A172 (cell line): ENCODE measurements at places on chromosomes 7 and 10.

- no peak for DNase-seq
These were observed 71.5 kb downstream of the PARP12 start for GRCh38 chr7:139991269-139991666.

DNA sequence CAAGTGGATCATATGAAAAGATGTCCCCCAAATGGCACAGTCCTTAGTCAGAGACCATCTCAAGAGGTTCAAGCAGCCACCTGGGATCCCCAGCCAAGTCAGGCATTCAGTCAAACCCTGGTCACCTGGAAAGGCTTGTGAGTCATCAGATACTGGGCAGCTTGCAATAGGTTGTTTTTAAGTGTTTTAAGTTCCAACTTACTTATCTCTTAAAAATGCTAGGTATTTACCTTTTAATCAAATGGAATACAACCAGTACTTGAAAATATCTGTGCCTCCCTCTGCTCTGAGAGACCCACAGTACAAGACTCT lies 262.2 kb downstream of the WDR11 start:
- DNase-seq, result no peak

DNA sequence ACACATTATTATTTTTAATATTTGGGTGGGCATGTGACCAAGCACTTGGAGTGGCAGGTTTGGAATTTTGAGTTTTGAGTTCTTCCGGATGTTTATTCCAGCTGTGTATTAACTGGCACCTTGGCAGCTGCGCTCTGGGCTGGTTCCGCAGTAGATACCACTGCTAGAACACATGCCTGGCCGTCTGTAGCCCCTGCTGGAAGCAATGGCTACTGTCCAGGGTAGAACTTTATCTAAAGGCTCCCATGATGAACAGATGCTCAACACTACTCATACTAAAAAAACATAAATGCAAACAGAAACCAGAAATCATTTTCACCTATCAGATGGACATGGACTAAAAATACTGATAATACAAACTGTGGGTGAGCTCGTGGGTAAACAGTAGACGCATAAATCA lies 19.4 kb upstream of the SH3PXD2A start:
- no peak for DNase-seq

DNA sequence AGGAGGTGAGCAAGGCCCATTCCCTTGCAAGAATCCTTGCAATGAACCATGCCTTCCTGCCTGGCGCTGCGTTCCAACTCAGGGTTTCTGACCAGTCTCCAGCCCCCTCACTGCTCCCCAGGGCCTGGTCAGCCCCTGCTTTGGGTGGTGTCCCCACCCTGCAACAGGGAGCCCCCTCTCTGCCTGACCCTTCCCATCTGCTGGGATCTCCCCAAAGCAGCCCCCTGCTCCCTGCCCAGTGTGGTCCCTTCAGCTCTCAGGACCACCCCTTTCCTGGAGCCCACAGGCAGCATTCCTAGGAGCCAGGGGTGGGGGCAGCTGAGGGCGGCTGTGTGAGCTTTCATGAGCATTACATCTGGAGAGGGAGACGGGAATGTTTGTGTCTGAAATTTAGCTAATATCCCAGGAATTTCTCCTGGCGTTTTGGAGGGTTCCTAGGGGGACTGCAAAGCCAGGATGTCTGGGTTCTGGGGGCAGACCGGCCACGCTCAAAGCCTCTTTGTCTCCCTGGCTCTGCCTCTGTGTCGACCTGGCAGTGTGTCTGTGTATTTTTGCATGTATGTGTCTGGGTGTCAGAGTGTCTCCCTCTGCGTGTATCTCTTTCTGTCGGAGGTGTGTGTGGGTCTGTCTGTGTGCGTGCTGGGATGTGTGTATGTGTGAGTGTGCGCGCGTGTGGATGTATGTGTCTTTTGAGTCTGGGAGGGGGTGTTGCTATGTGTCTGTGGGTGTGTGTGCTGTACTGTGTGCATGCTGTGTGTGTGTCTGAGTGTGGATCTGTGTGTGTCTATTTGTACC lies 300.5 kb upstream of the ZMIZ1 start:
- no peak for DNase-seq

DNA sequence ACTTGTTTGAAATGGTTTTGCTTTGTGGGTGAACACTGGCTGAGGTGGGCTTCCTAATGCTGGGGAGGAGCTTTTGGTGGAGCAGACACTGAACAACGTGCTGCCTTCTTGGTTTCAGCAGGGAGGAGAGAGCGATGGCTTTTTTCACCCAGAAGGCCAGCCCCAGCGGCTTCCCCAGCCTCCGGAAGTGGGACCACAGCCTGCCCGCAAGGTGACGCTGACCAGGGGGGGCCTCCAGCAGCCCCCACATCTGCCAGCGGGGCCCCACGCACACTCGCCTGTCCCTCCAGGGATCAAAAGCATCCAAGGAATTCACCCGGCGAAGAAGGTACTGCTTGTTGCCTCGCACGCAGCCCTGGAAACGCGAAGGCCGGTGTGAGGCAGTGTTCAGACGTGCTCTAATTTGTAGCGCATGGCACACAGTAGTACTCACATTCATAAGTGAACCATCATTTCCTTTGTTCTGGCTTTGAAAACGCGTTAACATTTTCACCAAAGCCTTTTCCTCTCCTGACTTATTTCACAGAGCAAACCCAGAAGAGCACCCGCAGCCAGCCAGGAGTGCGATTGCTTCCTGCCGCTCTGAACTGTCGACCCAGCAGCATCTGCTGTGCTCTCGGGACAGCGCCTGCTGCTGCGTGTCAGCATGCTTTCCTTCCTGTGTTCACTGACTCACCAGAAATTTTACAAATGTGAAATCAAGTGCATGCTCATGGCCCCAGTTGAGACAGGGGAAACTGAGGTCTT lies 48.4 kb downstream of the SHH start:
- DNase-seq, result no peak

GRCh38 chr10:44714451-44714850 lies 196.7 kb upstream of the TMEM72 start:
- no peak for DNase-seq

GRCh38 chr7:94561841-94562514 lies 52.4 kb downstream of the CASD1 start:
- peak; percentile 74 for DNase-seq

DNA sequence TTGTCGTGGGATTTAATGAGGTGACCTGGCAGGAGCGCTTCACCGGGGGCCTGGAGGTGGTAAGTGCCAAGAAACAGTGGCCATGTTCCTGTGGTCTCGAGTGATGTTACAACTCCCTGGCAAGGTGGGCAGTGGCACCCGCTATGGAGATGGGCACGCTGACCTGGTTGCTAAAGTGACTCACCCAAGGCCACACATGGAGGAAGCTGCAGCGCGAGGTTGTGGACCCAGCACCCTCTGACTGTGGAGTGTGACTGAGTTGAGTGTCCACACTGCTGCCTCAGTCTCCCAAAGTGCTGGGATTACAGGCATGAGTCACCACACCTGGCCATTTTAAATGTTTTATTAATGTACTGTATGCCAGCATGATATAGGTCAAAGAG lies 73.2 kb downstream of the RGS10 start:
- no peak for DNase-seq

GRCh38 chr7:44150466-44150832 lies 9.3 kb upstream of the MYL7 start:
- peak; percentile 66 for DNase-seq

DNA sequence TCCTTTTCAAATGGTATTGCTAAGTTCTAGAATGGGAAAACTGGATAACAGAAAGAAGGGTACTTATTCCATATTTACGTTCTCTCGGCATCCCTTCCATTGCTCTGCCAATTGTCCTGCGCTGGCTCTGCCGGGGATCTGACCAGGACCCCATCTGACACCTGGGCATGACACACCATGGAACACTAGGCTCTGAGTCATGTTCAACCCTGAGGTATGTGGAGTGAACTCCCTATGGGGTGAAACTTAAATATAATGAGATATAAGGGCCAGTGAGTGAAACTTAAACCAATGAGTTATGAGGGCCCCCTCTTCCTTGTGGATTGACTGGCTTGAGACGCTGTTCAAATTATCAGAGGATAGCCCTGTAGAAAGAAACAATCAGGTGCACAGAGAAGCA lies 55.1 kb upstream of the ZEB1 start:
- peak; percentile 24 for DNase-seq

DNA sequence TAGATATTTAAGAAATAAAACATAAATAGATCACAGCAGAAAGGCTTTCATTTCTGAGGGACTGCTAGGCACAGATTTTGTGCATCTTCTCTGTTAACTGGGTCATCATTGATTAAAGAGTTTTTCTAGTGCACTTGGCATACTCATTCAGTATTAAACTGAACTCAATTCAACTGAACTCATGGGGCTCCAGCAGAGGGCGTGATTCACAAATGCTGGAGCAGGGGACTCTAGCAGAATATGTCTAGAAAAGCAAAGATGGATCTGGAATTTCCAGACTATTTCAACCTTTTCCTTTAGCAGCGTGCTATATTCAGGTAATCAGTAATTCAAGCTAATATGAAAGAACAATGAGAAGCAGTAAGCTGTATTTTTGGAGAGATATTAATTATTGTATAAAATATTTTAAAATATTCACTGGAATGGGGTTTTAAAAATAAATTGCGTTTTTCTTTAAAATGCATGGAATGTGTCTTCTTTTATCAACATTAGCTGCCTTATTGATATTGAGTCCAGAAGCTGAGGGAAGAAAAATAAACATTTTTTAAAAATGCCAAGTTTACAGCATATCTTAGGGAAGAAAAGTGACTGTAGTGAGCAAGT lies 296.8 kb upstream of the CACNA2D1 start:
- peak; percentile 60 for DNase-seq

DNA sequence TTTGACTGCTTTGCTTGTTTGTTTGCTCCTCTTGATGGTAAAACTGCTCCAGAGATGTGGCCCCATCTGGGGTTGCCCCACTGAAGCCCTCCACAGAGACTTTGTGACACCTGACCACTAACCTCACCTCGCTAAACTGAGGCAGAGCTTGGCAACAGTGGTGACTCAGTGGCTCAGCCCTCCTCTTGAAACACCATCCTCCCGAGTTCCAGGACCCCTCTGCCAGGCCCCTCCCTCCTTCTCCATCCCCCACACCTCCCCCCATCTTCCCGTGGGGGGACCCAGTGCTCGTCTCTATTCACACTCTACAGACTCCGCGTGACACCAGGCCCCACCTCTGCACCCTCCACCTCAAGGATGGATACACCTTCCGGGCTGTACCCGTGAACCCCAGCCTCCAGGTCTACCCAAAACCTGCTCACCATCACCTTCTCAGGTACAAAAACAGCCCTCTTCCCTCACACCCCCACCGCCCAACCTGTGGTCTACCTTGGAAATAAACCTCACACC lies 19.0 kb upstream of the RET start:
- DNase-seq, result no peak

GRCh38 chr7:10672186-10672585 lies 301.5 kb upstream of the PHF14 start:
- DNase-seq, result no peak

DNA sequence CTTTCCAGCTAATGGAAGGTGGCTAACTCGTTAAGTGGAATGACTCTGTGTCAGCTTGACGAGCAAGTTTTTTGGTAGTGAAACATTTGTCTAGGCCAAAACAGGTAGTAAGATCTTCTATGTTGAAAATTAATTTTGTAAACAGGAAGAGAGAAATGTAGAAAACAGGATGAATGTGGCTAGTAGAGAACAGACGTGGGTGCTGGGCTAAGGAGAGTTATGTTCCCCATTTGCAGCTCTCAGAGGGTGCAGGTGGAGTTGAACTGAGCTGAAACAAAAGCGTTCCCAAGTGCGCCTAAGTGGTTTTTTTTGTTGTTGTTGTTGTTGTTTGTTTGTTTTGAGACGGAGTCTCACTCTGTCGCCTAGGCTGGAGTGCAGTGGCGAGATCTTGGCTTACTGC lies 59.5 kb upstream of the SRPK2 start:
- no peak for DNase-seq
